ENCODE measurements at places on chromosomes 7 and 10.

DNA sequence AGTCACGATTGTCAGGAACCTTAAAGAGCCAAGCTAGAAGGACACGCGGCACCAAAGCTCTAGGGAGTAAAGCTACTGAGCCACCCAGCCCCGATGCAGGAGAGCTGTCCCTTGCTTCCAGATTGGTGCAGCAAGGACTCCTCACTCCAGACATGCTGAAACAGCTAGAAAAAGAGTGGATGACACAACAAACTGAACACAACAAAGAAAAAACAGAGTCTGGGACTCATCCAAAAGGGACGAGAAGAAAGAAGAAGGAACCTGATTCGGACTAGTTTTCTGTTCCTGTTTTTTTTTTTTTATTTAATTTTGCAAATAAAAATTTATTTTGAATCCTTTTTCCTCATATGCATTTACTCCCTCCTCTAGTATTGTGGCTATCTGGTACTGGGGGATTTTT, 11.4 kb upstream of the HKDC1 start:
- DNase-seq, result no peak

DNA sequence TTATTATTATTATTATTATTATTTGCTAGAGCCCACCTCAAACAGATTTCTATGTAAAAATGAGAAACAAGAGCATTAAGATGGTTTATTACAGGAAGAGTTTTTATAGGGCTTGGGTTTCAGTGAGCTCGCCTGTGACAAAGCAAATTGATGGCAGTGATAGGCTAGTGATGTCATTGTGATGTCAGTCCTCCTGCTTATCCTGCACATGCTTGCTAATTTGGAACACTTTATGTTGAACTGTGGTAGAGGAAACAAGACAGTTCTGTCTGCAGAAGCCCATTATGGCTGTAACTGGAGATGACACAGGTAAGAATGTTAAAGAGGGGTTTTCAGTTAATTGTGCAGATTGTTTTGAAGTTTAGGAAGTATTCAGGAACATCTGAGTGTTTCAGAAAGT, 68.3 kb downstream of the CREM start:
- DNase-seq, result peak; percentile 79

GRCh38 chr10:132636358-132636757, 98.8 kb downstream of the INPP5A start:
- no peak for DNase-seq

DNA sequence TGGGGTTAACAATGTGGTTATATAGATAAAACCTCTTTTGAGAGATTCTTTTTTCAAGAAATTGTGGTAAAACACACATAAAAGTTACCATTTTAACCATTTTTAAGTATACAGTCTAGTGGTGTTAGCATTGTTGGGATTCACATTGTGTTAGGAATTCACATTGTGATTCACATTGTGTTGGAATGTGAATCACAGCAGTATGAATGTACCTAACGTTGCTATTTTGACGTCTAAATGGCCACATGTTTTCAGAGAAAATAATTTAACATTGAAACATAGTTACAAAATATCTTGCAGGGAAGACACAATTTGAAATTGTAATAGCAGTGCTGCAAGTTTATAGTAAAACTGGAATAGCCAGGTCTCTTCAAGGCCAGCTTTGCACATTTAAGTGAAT, 129.0 kb downstream of the BICC1 start:
- peak; percentile 93 for DNase-seq

DNA sequence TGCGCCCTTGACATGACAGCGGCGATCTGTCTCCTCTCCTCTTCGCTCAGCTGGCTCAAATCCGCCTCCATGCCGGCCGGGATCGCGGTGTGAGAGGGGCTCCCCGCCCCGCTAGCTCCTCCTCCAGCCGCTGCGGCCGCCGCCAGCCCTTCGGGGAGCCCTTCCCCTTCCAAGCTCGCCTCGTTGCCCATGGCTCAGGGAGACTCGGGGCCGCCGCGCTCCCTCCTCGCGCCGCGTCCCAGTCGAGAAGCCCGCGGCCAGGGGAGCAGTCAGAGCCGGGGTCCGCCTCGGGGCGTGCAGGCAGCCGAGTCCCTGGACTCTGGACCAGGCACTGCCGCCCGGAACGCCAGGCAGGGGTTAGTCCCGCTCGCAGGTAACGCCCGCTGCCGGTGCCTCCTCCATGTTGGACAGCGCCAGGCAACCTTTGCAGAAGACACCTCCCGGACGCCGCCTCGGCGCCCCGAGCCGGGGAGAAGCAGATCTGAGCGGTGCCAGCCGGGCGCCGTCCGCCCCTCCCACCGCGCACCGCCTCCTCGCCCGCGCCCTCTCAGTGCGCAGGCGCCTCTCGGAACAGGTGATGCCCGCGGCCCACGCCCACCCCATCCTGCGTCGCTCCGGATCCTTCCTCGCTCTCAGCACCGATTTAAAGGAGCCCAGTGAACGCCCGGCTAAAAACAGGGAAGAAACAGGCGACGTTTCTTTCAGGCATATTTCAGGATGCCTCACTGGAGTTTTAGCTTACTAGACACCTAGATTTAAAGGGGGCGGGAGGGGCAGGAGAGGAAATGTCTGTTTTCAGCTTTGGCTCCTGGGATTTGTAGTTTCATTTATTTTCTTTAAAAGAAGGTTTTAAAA, at the start of gene PCLO:
Gene PCLO (minus strand): TSS at position 483 of the 855 bp plus-strand sequence. CDS start 292 bp downstream, at position 191.
- DNase-seq, result peak; percentile 3

DNA sequence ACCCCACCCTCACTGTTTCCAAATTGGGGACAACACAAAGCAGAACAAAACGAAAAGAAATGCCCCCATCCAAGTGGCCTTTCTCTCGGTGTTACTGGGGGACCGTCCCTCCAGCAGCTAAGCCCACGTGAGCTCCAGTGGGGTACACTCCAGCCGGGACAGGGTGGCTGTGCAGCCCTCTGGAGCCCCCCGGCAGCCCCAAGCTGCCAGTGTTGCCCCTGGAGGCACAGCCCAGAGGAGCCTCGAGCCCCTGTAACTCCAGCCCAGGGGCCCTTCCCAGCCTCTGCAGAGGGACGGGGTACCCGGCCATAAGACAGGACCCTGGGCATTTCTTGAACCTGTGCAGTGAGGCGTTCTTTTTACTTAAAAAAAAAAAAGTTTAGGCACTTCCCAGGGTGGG, 124.5 kb upstream of the KCTD7 start:
- no peak for DNase-seq

DNA sequence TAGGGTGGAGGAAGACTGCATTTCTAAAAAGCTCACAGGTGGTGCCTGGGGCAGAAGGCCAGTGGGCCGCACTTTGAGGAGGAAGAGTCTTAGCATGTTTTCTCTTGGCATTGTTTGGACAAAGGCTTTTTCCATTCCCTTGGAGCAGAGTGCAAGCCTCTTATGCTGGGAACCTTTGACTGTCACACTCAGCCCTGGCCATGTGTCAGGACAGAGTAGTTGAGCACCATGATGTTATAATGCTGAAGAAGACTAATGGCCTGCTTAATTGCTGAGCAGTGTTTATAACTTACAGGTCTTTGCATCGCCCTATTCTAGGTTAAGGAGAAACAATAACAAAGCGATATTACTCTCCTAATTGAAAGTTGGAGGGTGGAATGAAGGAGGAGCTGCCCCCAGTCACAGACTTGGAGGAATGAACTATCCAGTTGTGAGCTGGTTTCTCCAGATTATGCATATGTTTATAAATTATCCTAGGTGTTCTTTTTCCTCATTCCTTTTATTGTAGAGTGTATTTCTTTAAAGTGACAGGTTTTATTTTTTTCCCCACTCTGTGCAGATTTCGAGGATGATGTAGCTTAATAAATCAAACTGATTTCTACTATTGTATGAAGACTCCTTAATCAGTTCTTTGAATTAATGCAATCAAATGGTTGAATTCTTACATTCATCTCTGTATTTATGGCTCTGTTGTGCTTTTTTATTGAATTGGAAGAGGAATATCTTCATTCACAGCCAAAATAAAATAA, 767.0 kb downstream of the LRMDA start:
- DNase-seq, result no peak

DNA sequence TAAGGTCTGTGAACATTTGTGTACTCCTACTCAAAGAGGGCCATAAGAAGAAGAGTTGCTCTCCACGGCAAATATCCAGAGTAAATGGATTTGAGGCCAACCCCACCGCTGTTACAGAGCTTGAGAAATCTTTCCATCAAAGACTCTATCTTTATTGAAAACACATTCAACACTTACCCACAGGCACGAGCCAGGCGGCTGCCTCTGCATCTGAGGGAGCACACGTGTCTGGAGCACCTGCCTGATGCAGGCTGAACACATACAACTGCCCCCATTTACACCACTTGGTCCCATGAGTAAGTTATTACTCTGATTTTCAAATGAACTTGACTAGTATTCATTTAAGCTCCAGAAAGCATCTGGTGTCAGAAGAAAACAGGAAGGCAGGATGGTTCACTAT, 38.7 kb downstream of the HBP1 start:
- DNase-seq, result no peak

DNA sequence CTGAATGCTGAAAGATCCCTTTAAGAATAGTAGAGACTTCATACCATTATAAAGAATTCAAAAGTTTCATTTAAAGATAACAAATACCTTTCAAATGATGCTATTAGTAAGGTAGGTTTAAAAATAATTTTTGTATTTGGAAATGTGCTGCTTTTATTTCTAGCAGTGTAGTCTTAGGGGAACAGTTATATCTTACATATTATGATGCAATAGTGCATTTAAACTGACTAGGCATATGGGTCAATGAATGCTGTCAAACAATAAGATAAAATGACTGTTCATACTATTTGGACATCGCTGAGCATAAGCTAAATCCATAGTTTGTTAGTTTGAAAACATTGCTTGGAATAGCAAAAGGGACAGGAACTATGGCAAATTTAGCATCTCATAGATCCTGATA, 354.8 kb upstream of the SEMA3A start:
- DNase-seq, result no peak

DNA sequence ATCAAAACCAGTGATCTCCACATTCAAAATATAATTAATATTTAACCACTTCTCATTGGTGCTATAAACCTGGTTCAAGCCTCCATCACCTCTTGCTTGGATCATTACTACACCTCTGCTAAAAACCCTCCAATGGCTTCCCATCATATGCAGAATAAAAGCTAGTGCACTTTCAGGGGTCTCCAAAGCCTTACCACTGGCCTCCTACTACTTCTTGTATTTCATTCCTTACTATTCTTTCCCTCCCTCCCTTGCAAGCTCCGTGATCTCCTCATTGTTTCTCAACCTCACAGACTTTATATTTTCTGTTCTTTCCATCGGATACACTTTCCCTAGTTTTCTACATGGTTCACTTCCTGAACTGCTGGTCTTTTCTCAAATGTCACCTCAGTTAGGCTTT, 31.5 kb downstream of the LMOD2 start:
- DNase-seq, result no peak

DNA sequence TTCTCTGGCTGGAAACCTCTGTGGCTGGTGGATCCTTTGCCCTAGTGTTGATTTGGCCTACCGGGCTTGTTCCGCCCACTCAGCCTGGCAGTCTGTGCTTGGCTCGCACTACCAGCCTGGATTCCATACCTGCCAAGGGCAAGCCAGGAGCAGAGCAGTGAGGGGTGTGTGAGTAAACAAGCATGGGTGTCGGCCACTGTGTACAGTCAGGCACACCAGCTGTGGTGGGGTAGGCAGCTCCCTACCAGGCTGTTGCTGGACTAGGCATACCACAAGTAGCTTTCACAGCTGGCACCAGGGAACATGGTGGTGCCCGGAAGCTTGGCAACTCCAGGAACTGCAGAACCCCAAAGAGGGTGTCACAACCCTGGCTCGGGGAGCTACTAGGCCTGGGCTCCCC, 942.9 kb upstream of the LRRN3 start:
- no peak for DNase-seq

DNA sequence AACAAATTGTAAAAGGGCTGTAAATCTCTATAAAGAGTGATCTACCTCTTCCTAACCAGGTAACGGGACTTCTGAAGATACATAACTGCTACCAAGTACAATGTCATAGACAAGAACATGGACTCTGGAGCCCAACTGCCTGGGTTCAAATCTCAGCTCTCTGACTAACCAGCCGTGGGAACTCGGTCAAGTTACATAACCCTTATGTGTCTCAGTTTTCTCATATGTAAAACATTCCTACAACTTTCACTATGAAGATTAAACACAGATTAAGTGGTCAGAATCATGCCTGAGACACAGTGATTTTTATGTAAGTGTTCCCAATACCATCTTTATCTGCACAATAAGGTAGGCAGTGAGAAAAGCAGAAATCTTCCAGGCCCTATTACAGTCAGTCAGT, 52.6 kb downstream of the ITGB1 start:
- peak; percentile 19 for DNase-seq

DNA sequence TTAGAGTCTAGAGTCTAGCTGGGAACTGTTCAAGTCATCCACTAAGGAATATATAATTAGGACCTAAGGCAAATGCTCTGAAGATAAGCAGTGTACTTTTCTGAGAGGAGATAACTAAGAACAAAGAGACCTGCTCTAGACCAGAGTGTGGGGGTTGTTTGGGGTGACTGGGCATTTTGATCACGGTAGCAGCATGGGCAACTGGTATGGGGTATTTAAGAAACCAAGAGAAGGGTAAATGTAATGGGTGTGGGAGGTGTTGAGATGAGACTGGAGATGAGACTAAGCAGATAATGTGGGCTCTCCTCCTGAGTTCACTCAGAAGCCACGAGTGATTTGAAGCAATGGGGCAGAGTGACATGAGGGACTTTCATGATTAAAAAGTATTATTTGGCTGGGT, 1082.9 kb downstream of the GATA3 start:
- DNase-seq, result no peak

DNA sequence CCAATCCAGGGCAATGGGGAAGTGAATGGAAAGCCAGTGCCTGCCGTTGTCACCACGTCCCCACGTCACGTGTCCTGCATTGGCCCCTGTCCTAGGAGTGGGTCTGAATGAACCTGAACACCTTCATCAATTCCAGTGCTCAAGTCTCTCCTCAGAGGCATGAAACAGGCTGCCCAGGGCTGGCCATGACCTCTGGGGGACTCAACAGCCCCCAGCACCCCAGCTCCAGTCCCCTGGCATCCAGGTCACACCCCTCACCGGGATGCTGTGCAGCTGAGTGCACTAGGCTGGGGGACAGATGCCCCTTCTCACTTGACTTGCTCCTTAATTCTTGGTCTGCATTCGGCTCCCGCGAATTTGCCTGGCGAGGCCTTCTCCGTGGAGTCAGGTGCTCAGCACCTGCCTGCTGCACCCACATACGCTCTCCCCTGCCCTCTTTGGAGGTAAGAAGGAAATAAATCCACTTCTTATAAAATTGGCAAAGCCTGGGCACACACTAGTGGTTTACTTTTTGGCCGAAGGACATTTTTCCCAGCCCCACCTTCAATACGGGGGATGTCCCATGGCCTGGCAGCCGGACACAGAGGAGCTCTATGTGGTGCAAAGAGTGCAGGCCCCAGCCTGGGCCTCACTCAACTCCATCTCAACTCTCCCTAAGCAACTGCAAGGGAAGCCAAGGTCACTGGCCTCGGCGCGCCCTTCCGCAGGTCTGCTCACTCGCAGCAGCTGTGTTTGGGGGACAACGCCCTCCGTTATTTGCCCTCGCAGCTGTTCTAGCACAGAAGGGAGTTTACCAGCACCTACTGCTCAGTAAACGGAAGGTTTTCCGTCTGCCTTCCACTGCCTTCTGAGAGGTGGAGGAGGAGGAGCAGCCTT, 77.6 kb upstream of the SHH start:
- no peak for DNase-seq

All from fibroblast of mammary gland (primary cell).